GM13976 (cell line): ENCODE measurements at places on chromosomes 11 and 22.

DNA sequence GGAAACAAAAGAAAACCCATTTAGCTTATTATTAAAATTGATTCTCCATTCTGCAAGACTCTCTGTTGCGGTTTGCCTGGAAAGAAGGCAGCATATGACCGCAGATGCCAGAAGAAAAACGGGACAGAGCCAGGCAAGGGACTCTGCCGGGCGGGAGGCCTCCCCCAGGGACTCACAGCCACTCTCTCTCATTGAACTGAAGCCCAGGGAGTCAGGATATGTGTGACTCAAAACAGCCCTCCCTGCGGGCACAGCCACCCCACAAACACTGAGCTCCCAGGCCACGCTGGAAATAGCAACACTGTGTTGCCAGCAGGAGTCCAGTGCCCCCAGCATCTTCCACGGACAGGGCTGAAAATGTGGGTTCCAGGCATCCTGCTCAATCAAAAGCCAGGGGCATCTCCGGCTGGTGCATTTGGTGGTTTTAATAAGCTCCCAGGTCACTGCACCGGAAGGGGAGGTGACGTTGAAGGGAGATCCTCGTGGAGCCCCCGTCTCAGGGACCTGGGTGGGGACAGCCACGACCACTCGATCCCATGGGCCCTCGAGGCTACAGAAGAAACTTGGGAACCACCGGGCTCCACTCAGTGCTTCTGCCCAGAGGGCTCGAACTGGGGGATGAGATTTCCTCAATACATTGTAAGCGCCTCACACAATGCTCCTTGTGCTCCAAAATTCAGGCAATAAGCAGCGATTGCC is 624.5 kb downstream of the TBC1D22A start:
- no peak for DNase-seq

GRCh38 chr11:57273448-57274058 is 36.5 kb upstream of the APLNR start:
- DNase-seq: no peak

DNA sequence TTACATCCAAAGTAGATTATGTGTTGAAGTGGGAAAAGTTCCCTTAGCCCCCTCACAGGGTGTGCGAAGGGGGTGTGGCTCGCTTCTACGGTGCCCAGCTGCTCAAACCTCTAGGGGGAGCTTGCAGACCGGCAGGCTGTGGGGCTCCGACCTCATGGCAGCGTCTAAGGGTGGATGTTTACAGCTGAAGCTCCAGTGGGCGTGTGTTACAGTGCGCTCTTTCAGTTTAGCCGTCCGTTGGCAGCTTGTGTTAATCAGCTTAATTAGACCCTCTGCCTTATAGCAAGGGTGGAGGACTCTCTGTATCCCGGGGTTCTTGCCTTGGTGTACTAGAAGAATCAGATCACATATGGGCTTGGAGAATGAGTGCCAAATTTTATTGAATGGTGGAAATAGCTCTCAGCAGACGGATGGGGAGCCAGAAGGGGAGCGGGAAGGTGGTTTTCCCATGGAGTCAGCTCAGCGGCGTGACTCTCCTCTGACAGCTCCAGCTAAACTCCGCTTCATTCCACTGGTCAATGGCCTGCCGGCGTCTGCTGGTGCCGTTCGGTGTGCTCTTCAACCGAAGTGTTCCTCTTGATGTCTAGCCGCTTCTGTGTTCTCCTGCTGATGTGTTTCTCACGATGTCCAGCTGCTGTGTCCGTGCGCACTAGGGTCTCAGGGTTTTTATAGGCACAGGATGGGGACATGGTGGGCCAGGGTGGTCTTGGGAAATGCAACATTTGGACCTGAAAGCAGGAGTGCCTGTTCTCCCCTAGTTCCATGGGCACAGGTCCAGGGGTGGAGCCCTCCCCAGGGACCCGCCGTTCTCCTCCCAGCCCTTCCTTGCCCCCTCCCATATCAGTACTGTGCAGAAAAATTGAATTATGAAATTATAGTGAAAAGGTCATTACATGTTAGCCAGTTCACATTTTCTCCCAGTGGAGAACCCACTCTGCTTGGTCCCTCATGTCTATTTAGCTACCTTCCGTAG is 28.6 kb upstream of the OR10G7 start:
- DNase-seq: no peak

- no peak for DNase-seq
Measured at GRCh38 chr11:111957663-111958444, 20.7 kb downstream of the DIXDC1 start.

DNA sequence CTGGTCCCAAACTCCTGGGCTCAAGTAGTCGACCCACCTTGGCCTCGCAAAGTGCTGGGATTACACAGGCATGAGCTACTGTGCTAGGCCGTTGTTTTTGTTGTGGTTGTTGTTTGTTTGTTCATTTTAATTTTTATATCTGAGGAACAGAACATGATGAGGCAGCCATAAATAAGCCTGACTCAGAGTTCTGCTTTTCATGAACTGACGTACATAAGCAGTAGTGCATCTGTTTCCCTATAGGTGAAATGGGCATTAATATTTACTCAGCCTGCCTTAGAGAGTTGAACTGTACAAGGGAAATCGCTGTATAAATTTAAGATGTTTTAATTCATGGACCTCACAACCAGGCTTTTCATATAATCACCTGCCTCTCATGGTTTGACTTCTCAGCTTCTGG is 80.5 kb downstream of the PDHX start:
- DNase-seq: no peak

- DNase-seq: no peak
Measured at GRCh38 chr11:27864611-27865010, 164.4 kb upstream of the BDNF start.

GRCh38 chr11:77375107-77375506 is 73.6 kb upstream of the GDPD4 start:
- DNase-seq: no peak

DNA sequence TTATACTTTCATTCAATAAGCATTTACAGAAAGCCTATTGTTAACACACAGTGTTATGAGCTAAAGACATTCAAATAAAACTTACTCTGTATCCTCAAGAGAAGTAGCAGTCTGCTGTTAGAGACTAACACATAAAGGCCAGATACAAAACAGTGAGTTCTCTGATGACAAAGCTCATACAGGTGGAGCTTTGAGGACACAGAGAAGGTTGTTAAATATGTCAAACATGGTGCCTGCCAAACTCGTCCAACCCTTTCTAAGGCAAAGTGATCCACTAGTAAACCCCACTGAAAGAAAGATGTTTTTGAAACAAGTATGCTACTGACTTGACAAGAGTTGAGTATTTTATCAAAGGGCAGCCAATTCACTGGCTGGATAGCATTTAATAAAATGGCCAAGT is 70.1 kb downstream of the C2CD3 start:
- DNase-seq: no peak

DNA sequence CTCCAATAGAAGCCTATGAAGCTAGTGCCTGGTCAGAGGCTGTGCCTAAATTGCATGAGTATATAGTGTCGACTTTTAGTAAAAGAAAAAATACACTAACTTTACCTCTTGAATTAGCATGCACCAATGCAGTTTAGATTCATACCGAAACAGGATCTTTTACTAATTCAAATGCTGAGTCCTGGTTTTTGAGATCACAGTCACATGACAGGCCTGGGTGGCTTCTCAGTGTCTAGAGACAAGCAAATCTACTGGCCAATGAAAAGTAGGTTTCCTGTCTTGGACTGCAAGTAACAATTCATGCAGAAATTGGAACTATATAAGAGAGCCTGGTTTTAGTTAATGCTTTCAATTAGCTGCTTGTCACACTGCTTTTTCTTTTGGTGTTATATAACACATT is 7.2 kb downstream of the ARHGEF12 start:
- peak; percentile 73 for DNase-seq

GRCh38 chr22:45424241-45424731 is 10.8 kb downstream of the RIBC2 start:
- DNase-seq: no peak

DNA sequence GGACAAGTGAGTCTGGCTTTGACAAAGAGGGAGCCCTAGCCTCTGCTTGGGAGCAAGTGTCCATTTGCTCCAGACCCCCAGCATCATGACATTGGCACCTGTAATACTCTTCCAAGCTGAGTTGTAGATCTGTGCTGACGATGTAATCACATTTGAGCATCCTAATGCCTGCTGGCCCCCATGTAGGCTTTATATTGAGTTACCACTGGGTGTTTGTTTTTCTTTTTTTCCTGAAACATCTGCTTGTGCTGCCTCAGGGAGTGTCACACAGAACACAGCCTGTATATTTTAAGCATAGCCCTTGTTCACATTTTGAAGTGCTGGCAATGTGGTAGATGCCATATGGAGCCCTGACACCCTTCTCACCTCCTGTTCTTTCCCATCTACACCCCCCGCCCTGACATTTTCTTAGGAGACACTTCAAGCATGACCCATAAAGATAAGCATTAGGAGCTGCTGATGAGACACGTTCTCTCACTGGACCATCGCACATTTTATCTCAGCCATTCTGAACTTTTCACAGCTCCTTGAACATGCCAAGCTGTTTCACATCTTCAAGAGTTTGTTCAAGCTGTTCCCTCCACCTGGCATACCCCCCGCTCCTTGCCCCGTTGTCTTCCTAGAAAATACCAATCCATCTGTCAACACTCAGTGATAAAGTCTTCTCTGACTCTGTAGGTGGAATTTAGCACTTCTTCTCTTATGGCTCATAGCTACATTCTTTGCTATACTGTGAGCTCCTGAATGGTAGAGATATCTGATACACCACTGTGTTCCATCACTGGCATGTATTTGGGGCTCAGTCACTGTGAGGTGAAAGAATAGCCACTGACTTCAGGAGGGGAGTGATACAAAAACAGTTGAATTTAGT is 128.7 kb downstream of the TRIM44 start:
- no peak for DNase-seq

GRCh38 chr11:30436801-30437200 is 113.9 kb downstream of the ARL14EP start:
- DNase-seq: no peak

GRCh38 chr11:13465909-13466371 is 2.9 kb upstream of the BTBD10 start:
- no peak for DNase-seq

- DNase-seq: no peak
Measured at GRCh38 chr11:124646148-124646547, 23.5 kb downstream of the TBRG1 start.

GRCh38 chr22:39352306-39352891 is 2.6 kb downstream of the SYNGR1 start:
- DNase-seq: no peak
